Eye (tissue), 1 donor: ENCODE measurements at places on chromosomes 2 and 18.
A peak's percentile ranks its signal among the peaks of the same experiment; 100 is the strongest.

GRCh38 chr18:2572892-2573291 is 1.5 kb downstream of the NDC80 start:
- DNase-seq: peak; percentile 23

GRCh38 chr2:33632831-33633230 is 33.7 kb upstream of the FAM98A start:
- peak; percentile 15 for DNase-seq

DNA sequence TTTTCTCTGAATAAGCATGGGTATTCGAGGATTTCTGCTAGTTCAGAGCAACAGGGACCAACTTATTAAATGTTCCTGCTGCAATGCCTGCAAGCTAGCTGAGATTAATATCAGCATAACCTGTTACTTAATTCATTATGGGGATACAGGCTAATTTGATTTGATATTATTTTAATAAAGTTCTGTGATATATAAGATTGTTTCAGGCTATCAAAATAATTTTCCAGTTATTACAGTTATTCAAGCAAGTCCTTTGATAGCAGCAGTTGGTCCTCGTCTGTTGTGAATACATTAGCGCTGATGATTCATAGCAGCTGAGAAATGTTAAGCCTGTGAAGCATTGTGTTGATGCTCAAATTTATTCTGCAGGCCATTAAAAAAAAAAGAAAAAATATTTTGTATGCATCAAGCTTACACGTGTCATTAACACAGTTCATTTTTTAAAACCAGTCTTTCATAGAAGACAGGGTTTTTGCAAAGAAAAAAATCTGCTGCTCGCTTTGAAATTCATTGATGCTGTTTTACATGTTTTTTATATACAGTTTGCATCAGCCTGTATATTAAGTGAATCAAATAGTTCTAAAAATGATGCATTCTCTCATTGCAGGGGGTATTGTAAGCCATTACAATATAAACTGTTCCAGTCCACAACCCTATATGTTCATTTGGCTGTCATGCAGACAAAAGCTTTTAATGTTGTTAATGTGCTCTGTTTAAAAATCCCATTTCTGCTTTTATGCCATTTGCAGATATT is 482.5 kb downstream of the BCL11A start:
- DNase-seq: peak; percentile 48

- DNase-seq: no peak
These were observed 4.6 kb downstream of the TMEM163 start for GRCh38 chr2:134714228-134714627.

GRCh38 chr2:20976527-20976926 is 67.3 kb downstream of the APOB start:
- no peak for DNase-seq

- no peak for DNase-seq
These were observed 1768.4 kb upstream of the PIK3C3 start for GRCh38 chr18:40186677-40187076.

- DNase-seq: no peak
These were observed 202.7 kb downstream of the CYRIA start for GRCh38 chr2:16462958-16463357.

- no peak for DNase-seq
These were observed 59.7 kb downstream of the NPPC start for GRCh38 chr2:231866450-231866849.

DNA sequence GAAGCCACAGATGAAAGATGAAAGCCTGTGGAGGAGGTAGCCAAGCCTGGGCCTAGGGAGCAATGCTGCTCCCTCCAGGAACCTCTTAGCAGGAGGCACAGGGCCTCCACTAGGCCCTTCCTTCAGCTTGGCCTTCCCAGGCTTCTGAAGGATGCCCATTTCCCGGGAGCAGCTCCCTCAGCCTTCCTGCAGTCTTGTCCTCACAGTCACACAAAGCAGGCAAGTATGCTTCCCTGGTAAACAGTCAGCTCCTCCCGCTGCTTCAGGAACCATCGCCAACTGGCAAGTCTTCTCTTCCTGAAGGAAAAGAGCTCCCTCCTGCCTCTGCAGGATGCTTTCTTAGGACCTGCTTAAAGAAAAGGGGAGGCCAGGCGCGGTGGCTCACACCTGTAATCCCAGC is 53.2 kb downstream of the SMAD7 start:
- no peak for DNase-seq

DNA sequence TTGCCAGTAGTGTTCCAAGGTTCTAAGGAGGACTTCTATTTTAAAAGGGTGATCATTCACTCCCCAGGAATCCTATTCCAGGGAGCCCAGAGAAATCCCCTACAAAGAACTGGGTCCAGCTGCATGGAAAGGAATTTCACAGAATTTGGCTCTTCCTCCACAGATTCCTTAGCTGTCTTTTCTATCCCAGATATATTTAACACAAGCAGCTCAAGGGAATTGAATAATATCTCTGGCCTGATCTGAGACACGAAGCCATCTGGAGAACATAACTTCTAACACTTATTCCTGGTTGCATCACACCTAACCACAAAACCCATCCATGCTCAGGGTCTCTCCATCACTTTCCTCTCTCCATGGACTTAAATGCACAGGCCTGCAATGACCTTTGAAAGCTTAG is 306.7 kb upstream of the ACVR2A start:
- DNase-seq: no peak

DNA sequence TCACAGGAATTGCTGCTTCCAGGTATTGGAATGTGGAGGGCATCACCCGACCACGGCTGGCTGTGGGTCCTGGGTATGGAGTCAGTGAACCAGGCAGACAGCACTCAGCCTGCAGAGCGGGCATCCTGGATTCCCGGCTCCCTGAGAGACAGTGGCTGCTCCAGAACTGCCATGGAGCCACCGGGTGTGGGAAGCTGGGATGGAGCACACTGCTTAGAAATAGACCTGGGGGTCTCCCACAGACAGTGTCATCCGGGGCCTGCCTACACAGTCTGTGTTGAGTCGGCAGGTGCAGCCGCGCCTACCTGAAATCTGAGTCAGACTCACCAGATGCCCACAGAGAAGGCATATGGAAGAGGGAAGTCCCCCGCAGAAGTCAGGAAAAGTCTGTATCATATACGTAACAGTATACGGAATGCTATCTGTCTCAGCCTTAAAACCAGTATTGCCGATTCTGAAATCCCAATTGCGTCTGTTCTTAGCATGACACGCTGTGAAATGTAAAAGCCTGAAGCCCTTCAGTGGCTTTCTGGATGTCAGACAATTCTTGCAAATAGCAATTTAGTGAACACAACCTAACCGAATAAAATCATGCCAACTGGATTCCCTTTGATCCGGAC is 509.7 kb upstream of the MYT1L start:
- no peak for DNase-seq

GRCh38 chr2:154693741-154694340 is 4.7 kb upstream of the KCNJ3 start:
- no peak for DNase-seq

- DNase-seq: no peak
These were observed 267.2 kb downstream of the HRH4 start for GRCh38 chr18:24727685-24728084.

GRCh38 chr18:74873629-74874028 is 276.0 kb downstream of the ZNF407 start:
- no peak for DNase-seq

- no peak for DNase-seq
These were observed 227.8 kb upstream of the RBBP8 start for GRCh38 chr18:22705328-22705727.

DNA sequence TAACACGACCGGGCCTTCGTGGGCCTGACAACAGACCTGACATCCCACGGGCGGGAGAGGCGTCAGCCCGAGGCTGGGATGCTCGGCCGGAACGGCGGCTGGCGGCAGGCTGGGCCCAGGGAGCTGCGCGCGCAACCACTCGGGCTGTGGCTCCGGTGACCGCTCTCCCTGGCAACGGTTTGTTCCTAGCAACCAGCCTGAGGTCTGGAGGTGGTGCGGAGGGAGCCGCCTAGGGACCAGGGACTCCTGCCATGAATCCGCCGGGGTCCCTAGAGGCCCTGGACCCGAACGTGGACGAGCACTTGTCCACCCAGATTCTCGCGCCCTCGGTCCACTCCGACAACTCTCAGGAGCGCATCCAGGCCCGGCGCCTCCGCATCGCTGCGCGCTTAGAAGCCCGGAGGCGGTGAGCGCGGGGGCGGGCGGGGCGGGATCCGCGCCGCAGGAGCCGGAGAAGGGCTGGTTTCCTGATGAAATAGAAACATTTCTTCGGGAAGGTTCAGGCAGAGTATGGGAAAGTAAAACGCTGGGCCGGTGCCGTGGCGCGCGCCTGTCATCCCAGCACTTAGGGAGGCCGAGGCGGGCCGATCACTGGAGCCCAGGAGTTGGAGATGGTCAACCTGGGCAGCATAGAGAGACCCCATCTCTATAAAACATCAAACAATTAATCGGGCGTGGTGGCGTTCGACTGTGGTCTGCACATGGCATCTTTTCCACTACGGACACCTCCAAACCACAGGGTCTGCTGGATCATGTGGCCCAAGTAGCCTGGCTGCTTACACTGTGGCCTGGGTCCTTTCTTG is at the start of gene DRC1:
Gene DRC1, plus strand, starts transcription at position 182 of the 803 bp plus-strand sequence. Its CDS starts 70 bp downstream, at position 252.
- DNase-seq: peak; percentile 93

GRCh38 chr2:26080356-26080755 is 46.5 kb downstream of the RAB10 start:
- DNase-seq: no peak

DNA sequence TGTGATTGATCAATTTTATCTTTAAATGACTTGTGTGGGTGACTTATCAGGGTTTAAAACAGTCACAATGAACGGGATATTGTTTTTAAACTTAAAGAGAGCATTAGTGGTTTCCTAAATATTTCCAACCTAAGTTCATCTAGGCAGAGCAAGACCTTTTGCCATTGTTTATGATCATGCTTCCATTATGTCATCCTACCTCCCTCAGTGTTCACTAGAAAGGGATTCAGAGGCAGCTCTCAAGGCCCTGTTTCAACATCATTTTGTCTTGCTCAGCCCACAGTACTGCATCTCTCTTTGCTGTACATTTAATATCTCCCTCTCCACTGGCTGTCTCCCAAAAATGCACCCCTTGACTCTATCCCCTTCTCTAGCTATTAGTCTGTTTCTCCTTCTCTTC is 21.5 kb upstream of the PELI1 start:
- no peak for DNase-seq

DNA sequence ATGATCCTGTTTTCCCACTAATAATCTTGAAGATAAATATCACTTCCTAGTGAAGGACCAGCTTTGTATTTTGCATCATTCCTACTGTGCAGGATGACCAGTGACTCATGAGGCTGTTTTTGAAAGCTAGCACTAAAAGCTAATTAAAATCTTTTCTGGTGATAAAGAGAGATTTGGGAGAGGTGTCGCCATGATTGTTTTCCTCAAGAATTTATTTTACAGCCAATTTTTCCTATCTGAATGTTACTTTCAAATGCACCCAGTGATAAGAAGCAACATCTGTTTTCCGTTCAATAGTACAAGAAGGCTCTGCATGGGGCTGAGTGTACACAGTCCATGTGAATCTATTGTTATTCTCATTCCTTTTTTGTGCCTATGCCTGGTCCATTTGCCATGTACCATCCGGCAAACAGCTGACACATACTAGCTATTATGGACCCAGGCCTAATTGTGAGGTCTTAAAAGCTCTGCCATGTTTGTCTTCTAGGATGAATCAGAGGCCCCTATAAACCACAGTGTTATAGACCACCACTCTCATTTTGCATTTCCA is 28.4 kb downstream of the MEIS1 start:
- peak; percentile 49 for DNase-seq

GRCh38 chr2:61694312-61695274 is 156.4 kb upstream of the XPO1 start:
- DNase-seq: peak; percentile 93

DNA sequence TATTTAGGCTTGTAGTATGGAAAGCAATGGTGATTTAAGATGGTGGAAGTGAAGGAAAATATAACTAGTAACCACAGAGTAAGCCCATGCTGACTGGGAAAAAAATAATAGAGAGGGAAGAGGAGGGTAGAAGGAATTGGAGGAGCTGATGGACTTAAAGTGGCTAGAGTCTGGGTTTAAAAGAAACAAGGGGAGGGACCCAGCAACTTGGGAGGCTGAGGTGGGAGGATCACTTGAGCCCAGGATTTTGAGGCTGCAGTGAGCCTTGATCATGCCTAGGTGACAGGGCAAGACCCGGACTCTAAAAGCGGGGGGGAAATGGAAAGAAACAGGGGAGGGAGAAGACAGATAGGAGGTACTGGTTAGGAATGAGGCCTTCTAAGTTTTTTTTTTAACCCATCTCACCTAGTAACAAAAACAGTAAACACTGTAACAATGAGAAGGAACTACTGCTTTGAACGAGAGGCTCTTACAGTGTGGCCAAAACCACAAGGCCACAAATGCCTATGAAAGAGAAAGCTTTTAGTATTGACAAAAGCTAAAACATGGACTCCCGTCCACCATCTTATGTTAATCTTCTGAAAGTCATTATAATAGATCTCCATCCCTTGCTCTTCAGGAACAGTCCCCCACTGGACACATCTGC is 26.6 kb downstream of the METTL8 start:
- DNase-seq: no peak

GRCh38 chr2:207711750-207712530 is 500 bp downstream of the CCNYL1 start:
- peak; percentile 75 for DNase-seq

GRCh38 chr2:20575935-20576597 is 74.8 kb downstream of the HS1BP3 start:
- DNase-seq: no peak

- no peak for DNase-seq
These were observed 255.4 kb upstream of the CHAC2 start for GRCh38 chr2:53512071-53512826.

DNA sequence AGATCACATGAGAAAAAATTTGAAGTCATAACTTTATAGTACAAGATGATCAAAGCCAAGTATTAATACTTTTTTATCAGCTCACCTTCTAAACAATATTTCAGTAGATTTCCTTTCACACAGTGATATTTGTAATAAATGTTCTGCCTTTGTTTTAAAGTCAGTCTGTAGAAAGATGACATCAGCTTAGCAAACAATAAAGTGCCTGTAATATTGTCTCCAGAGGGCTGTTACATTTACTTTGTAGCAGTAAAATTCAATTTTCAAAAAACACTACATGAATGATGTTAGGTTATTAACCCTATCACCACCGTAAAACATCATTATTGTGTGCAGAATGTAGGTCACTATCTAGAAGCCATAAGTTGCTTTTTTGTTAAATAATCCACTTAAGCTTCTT is 49.6 kb downstream of the ZEB2 start:
- no peak for DNase-seq

DNA sequence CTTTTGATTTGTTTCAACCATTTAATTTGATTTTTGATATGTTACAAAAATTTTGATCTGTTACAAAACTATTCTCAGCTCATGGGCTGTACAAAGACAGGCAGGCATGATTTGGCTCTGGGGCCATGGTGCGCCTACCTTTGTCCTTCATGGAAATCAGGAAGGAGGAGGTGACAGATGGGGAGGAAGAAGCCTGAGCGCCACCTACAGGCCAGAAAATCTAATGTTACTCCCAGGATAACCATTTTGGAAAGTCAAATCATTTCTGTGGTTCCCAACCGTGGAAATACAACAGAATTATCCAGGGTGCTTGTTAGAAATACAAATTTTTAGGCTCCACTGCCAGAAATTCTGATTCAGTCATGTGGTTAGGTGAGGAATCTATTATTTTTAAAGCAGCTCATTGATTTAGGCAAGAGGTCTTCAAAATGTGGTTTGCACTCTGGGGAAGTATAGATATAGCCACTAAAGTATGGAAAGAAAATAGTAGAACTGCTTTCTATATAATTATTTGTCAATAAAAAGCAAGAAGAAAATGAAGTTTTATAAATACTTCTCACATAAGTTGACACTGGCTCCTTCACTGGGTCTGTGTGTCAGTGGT is 93.9 kb downstream of the EVA1A start:
- peak; percentile 35 for DNase-seq

GRCh38 chr2:119820275-119820674 is 60.6 kb downstream of the PTPN4 start:
- no peak for DNase-seq

- no peak for DNase-seq
These were observed 31.3 kb downstream of the SP140L start for GRCh38 chr2:230358305-230358704.
